Stimulated activated CD4-positive, alpha-beta T cell treated with anti-CD3 and anti-CD28 coated beads, TNF-alpha, amount 100 ng/mL, for 1 hour (primary cell): ENCODE measurements at places on chromosomes 2 and 18.

- DNase-seq: no peak
Measured at GRCh38 chr2:19812166-19812565, 89.6 kb downstream of the TTC32 start.

GRCh38 chr2:223262946-223263345, 211.0 kb downstream of the KCNE4 start:
- DNase-seq: no peak

DNA sequence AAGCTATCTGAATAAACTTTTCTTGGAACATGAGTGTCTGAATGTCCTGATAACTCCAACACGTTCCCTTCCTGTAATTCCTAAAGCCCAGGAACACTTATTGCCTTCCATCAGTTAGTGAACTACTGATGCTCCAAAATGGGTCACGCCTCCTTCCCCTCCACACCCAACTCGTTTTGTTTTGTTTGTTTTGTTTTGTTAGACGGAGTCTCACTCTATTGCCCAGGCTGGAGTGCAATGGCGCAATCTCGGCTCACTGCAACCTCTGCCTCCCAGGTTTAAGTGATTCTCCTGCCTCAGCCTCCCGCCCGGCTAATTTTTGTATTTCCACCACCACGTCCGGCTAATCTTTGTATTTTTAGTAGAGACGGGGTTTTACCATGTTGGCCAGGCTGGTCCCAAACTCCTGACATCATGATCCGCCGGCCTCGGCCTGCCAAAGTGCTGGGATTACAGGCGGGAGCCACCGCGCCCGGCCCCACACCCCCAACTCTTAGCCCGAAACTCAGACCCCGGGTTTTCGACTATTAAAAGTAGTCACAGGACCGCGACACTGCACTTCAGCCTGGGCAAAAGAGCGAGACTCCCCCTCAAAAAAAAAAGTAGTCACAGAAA, 774 bp downstream of the IER3IP1 start:
- no peak for DNase-seq

- no peak for DNase-seq
Measured at GRCh38 chr2:48444404-48444803, 85.5 kb upstream of the STON1 start.

DNA sequence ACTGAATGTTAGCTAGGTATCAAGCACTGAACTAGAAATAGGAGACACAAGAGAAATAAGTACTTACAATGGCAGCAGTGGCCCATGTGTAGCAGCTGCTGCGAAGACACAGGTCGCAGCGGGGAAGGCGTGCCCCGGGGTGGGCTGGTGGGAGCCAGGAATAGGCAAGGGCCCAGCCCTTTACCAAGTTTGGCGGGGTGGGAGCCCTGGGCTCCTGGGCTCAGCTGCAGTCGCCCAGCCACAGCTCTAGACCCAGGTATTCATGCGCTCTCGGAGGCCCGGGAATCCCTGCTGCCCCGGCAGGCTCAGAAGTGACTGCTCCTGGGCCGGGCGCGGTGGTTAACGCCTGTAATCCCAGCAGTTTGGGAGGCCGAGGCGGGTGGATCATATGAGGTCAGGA, 1287.3 kb downstream of the CNTNAP5 start:
- no peak for DNase-seq

- DNase-seq: no peak
Measured at GRCh38 chr2:86274265-86274917, 63.0 kb downstream of the REEP1 start.

DNA sequence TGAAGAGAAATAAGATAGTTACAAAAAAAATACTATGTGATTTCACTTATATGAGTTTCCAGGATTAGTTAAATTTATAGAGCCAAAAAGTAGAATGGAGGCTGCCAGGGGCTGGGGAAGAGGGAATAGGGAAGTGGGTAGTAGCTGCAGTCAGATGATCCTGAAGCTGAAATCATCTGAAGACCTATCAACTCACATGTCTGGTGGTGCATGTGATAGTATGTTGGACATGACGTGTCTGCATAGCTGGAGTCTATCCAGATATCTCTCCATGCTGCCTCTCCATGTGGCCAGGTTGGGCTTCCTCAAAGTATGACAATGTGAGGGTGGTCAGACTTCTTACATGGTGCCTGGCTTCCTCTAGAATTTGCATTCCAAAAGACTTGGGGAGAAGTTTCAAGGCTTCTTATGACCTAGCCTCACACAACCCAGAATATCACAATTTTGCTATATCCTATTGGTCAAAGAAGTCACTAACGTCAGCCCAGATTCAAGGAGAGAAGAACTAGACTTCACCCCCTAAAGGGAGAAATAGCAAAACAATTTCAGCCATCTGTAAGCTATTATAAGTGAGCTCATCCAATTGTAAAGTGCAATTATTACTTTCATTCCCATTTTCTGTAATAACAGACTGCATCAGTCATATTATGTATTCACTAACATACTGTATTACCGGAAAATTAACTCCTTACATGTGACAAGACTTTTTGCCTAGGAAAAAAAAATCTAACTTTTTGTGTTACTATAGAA, 14.0 kb upstream of the ZNF396 start:
- DNase-seq: no peak

- DNase-seq: no peak
Measured at GRCh38 chr2:161746891-161747535, 122.8 kb downstream of the SLC4A10 start.

DNA sequence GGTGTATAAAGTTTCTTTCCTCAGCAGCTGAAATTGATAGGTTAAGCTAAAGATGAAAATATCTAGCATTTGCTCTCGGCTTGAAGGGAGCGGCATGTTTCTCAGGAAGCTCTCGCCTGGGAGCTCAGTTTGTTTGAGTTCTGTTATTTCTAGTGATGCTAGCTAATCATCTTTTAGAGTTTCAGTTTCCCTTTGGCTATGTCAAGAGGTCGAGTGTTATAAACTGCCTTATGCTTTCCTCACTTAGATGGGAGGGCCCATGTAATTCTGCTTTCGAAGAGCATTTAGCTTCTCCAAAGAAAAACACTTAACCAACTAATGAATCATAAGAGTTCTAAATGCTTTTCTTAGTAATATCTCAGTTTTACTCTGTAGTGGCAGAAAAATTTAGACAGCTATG, 33.6 kb downstream of the PLCL1 start:
- DNase-seq: no peak

GRCh38 chr2:72112401-72112800, 35.3 kb downstream of the CYP26B1 start:
- DNase-seq: no peak

GRCh38 chr2:62511636-62512035, 5.6 kb upstream of the TMEM17 start:
- no peak for DNase-seq

DNA sequence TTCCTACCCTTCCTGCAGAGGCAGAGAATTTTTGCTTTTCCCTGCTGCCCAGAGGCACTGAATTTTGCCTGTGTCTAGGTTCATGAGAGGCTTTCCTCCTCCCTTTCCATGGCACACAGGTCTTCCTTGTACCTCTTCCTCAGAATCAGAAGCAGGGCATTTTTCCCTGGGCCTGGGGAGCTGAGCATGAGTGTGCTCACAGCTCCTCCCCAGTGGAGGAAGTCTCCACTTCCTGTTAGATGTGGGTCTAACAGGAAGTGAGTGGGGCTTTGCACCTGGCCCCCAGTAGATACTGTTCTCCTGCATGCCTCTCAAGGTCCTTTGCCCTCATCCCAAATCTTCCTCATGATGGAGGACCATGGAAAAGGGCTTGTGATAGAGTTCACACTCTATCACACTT, 297.2 kb upstream of the FIGN start:
- no peak for DNase-seq

GRCh38 chr2:179862898-179863458, 1.6 kb upstream of the ZNF385B start:
- DNase-seq: no peak

DNA sequence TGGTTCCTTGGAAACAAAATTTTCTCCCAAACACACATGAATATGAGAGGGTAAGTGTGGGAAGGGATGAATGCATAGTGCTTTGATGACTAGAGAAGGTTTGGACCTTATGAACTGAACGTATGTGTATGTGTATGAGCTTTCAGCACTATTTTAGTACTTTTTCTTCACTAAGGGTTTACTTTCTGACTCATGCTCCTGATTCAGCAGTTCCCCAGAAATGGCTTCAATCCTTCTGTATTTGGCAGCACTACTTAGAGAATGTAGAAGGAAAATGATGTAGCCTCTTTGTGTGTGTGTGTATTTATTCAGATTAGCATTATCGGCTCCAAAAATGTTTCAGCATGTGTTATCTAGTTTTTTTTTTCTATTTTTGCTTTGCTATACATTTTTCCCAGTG, 22.2 kb downstream of the KCNJ3 start:
- no peak for DNase-seq

GRCh38 chr18:11482271-11482670, 127.1 kb upstream of the SLC35G4 start:
- no peak for DNase-seq

- no peak for DNase-seq
Measured at GRCh38 chr2:60554646-60555065, 1.2 kb upstream of the BCL11A start.

DNA sequence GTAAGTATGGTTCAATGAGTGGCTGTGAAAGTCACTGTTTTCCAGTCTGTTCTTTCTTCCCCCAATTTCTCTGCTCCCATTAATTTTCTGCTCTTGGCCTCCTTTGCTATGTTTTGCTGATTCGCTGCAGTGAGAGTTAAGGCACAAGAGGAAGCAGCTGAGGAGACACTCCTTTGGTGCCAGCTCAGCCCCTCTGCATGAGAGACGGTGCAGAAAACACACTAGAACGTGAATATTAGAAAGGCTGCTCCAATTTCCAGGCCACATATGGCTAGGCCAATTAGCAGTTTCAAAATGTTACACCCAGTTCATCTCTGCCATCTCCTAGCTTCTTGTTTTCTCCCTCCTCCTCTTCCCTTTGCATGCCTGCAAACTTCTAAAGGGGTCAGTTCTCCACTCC, 38.9 kb downstream of the AKAIN1 start:
- no peak for DNase-seq

- no peak for DNase-seq
Measured at GRCh38 chr2:241929551-241930490, 60.3 kb downstream of the RTP5 start.

DNA sequence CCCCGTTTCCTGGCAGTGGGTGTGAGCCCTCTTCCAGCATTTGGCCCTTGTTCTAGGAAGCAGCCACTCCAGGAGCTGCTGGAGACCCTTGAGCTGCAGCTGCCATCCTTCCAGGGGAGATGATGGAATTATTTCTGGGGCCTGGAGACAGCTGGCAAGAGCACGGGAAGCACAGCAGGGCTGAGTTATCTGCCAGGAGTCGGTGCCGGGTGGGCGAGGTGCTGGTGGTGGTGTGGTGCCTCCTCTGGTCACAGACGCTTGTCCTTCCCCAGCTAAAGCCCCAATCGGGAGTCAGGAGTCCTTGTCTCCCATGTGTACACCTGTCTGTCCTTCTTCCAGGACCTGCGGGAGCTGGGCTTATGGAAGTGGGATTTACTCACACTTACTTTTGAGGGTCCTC, 36.0 kb downstream of the DPYSL5 start:
- DNase-seq: no peak

- no peak for DNase-seq
Measured at GRCh38 chr2:108383146-108383830, 5.5 kb downstream of the SULT1C4 start.

GRCh38 chr2:230144355-230144754, 75.4 kb downstream of the SP110 start:
- DNase-seq: no peak

- no peak for DNase-seq
Measured at GRCh38 chr2:121794233-121794632, 38.8 kb downstream of the TSN start.

DNA sequence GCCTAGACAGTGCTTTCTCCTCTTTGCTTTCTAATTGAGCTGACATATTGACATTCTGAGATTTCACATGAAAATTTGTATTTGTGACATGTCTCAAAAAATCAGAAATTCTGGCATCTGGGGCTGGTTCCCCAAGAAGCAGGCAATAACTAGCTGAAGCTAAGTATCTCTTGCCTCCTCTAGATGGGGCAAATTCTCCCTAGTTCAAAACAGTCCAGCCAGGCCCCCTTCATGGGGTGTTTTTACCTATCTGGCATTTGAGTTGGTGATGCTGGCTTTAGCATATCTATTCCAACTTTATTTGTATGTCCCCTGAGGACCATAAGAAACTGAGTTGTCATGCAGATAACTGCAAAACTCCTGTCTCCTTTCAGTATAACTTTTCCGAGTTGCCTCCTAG, 39.9 kb downstream of the ARHGAP15 start:
- no peak for DNase-seq

DNA sequence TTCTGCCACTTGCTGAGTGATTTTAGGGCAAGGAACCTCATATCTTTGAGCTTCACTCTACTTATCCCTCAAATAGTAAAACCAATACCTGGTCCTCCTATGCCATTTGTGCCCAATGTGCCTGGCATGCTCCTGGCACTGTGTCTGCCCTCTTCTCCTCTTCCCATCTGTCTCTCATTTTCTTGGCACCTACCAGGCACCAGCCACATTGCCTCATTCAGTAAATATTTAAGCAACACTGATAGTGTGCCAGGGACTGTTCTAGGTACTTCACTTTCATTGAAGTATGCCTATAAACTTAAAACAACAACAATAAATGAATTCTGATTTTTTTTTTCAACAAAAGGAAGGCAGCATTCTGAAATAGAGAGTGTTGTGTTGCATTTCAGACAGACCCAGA, 15.1 kb upstream of the BOD1L2 start:
- DNase-seq: no peak

GRCh38 chr18:51150113-51150700, 47.3 kb downstream of the MEX3C start:
- no peak for DNase-seq

GRCh38 chr2:26584656-26585055, 56.5 kb downstream of the CIB4 start:
- DNase-seq: no peak

GRCh38 chr2:234250926-234251325, 200.4 kb downstream of the SPP2 start:
- DNase-seq: no peak

- DNase-seq: no peak
Measured at GRCh38 chr2:160942476-160943142, 217.6 kb upstream of the TANK start.

DNA sequence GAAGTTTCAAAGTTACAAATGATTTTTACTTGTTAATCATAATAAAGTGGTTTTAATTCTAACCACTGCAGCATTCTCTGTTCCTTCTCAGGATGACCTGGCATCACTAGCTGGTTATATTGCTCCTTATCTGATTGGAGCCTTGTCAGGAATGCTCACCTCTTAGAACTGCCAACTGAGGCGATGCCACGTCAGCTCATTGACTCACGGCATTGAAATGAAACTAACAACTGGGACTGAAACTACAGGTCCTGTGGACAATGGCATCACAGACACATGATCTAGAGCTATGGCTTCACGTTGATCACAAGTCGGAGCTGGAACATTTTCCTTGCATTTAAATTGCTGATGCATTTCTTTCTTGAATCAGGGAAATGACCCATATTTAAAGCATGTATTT, 54.9 kb upstream of the MAP2 start:
- no peak for DNase-seq

GRCh38 chr2:86102157-86102556, 3.5 kb downstream of the POLR1A start:
- no peak for DNase-seq
